ENCODE measurements at places on chromosomes 11 and 22.

GRCh38 chr22:35039625-35040024, 26.3 kb upstream of the ISX start:
- no peak for DNase-seq

DNA sequence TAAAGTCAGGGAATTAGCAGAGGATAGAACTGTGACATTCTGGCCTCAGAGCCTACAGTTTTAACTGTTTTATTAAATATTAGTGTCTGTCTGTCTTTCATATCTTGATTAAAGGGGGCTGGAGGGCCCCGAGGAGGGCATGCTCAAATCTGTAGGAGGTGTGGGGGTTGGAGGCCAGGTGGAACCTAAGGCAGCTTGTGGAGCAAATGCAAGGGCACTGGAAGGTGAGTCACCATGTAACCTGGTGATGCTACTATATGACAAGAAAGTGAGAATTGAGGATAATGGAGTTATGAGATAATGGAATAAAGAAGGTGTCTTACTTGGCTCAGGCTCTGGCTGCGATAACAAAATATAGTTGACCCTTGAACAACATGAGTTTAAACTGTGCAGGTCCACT, 27.3 kb upstream of the TMEM86A start:
- no peak for DNase-seq

DNA sequence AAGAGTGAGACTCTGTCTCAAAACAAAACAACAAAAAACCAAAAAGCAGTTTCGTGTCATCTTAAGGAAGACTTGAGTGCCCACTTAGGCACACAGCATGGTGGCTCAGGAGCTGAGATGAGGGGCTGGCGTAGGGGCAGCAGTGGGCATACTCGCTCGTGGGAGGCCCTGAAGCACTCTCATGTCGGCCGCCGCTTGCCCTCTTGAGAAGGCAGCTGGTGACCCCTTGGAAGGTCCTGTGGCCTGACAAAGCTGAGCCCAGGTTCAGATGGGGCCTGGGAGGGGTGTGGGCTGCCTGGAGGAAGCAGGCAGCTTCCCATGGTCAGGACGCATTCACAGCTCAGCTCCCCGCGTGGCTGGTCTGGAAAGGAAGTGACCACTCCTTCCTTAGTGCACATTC, 15.0 kb downstream of the MUC5B start:
- no peak for DNase-seq

- DNase-seq, result no peak
Observed at GRCh38 chr11:112795911-112796649, 165.1 kb upstream of the NCAM1 start.

DNA sequence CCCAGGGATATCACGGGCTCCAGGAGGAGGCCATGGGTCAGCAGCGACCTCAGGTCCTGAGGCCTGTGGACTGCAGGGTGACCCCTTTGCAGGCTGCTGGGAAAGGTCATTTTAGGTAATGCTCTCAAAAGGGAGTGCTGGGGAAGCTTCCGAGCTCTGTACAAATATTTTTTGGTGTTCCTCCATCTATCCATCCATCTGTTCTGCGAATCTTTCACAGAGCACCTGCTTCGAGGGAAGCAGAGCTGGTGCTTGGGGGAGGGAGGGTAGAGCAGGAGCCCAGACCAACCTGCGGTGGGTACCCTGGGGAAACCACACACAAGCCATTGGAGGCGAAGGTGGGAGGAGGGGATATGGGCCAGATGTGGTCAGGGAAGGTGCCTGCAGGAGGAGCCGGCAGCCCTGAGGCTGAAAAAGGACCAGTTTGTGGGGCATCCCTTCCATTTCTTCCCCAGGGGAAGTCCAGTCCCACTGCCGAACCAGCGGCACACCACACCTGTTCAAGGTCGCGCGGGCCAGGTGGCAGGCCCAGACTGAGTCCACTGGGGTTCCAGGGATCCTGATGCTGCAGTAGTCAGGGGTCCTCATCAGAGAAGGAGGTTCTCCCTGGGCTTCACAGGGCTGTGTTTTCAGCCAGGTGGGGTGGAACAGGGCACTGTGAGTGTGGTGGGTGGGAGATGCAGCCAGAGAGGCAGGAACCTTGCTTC, 13.1 kb downstream of the GNAZ start:
- DNase-seq, result no peak

- DNase-seq, result no peak
Observed at GRCh38 chr22:38251341-38251692, 21.5 kb downstream of the TMEM184B start.

All from activated gamma-delta T cell treated with anti-CD3 and anti-CD28 coated beads, Interleukin-2, amount 50 U/mL, for 16 hours (primary cell).